ENCODE measurements at places on chromosomes 6 and 20. TPM values are rescaled to one million over a fixed set of nuclear protein-coding genes. Genes with fewer than 3 reads are reported as not detected.

Gene PTK6
- polyA plus RNA-seq, result 0.22 TPM

Gene TGM6
- not detected for polyA plus RNA-seq

Gene CAGE1
- 0.24 TPM for polyA plus RNA-seq

Gene TINAG
- polyA plus RNA-seq, result 39.8 TPM

Gene CHRNA4
- 6.8 TPM for polyA plus RNA-seq

GRCh38 chr20:21096321-21097043 lies 9.7 kb downstream of the LINC00237 start:
- no peak for DNase-seq

DNA sequence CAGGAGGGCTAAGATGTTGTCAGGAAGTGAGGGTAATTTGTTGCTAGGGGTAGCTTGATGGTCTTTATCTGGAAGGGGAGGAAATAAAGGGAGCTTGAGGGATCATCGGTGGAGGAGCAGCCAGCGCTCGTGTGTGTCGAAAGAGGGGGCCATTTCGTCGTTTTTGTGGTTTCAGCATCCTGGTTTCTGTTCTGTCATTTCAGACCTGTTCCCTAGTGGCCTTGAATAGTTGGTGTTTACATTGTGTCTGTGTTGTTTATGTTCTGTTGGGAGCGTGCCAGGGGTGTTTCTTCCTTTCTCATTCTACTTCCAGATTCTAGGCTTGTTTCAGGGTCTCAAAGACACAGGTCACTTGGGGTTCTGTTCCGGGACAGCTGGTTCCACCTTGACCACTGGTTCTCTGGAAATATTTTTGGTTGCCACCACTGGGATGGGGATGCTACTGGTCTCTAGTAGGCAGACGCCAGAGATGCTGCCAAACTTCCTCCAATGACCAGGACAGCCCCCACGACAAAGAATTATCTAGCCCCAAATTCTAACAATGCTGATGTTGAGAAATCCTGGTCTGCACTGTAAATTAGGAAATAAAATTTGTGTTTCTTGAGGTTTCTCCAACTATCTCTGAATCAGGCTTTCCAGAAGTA lies 113.9 kb upstream of the NAA20 start:
- peak; percentile 39 for DNase-seq

- no peak for DNase-seq
Observed at GRCh38 chr20:36491901-36492617, 49.3 kb upstream of the MYL9 start.

DNA sequence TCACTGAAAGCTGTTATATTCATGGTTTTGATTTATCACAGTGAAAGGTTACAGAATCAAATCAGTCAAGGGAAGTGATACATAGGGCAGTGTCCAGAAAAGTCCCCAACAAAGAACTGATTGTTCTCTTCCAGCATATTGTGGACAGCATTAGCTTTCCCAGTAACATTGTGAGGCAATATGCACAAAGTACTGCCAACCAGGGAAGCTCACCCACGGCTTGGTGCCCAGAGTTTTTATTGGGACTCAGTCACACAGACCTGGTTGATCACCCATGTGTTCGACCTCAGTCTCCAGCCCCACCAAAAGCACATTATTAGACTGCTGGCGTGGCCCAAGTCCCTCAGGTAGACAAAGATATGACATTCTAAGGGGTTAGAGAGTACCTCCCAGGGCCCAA lies 76.0 kb downstream of the LCA5 start:
- DNase-seq, result no peak

DNA sequence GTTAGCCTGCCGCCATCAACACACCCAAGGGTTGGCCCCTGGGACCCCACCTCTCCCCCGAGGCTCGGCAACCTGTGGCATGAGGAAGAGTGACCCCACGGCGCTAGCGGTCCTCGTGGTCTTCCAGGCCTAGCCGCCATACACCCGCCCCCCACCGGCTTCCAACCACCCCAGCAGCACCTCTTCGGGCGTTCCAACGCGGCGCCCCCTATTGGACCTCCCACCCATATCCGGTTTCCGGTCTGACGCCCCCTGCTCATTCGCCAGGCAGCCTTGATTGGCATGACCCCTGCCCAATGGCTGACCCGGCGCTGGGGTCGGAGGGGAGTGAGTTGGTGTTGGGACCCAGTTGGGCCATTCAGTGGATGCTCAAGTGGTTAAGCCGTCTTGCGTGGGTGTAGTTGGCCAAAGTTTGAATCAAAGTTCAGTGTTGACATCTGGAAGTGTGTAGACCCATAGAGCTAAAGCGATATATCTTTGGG lies at the start of gene GNAS-AS1:
GNAS-AS1 (minus strand) TSS at position 210 of the 482 bp plus-strand sequence.
- DNase-seq, result no peak

DNA sequence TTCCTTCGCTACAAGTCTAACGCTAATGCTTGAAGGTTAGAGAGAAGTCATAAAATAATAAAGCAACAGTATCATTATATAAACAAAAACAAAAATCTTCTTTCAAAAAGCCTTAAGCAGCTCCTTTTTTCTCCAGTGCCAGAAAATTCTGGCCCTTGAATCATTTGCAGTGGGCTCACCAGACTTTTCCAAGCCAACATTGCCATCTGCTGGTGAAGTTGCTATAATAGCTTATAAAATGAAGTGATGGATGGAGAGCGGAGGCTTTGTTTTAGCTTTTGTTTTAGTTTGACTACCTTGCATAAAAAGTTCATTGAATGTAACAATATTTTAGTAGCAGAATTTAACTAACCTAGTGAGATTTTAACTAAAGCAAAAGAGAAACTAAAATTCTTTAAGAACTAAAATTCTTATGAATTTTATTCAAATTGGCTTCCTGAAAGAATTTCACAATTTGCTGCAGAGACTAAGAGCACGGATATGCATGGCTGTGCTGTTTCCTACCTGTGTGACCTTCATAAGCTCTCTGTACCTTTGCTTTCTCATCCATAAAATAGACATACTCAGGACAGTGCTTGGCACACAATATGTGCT lies 44.8 kb upstream of the SLC2A12 start:
- DNase-seq, result peak; percentile 73

DNA sequence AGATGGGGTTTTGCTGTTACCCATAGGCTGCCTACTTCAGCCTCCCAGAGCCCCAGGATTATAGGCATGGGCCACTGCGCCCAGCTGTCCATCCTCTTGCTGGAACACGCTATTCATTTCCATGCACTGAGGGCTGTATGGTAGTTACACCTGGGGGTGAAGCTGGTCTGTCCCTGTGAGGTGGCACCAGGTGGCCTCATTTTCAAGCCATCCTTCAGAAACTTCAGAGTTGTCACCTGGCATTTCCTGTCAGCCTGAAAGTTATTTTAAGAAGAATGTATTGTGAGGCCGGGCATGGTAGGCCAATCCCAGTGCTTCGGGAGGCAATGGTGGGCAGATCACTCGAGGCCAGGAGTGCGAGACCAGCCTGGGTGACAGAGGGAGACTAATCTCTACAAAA lies 147.6 kb downstream of the DTNBP1 start:
- DNase-seq, result no peak

GRCh38 chr6:99331531-99331930 lies 17.9 kb downstream of the FAXC start:
- no peak for DNase-seq
